NCI-H146 (cell line): ENCODE measurements at places on chromosomes 5 and 9.

GRCh38 chr5:39216631-39217030 lies 2.7 kb downstream of the FYB1 start:
- no peak for DNase-seq

- DNase-seq, result no peak
Measured at GRCh38 chr5:51895834-51896233, 512.6 kb downstream of the ISL1 start.

DNA sequence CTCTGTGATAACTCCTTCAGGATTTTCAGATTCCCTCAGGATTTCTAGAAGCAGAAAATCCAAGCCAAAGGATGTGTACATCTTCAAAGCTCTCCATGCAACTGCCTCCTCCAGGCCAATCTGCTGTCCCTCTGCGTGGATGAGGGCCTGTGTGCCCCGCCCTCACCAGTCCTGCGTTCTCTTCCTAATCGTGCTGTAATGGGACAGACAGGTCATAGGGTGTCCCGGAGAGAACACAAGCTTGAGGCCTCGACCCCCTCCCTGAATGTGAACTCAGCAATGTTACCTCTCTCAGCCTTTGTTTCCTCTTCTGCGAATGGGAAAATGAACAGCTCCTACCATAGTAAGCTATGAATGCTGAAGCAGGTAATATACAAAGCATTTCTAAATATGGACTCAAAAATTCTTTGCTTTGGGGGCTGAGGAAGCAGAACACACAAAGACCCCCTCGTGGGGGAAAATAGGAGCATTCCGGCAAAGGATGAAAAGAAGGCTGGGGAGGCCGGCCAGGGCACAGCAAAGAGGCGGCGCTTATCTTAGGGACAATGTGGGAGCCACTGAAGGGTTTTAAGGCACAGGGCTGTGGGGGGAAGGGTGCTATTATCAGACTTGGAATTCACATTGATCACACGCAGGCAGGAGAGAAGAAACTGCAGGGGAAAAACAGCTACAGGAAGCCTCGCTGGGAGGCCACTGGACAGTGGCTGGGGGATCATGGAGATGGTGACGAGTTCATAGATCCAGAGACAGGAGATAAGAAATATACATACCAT lies 57.2 kb upstream of the FBXW11 start:
- DNase-seq, result no peak

DNA sequence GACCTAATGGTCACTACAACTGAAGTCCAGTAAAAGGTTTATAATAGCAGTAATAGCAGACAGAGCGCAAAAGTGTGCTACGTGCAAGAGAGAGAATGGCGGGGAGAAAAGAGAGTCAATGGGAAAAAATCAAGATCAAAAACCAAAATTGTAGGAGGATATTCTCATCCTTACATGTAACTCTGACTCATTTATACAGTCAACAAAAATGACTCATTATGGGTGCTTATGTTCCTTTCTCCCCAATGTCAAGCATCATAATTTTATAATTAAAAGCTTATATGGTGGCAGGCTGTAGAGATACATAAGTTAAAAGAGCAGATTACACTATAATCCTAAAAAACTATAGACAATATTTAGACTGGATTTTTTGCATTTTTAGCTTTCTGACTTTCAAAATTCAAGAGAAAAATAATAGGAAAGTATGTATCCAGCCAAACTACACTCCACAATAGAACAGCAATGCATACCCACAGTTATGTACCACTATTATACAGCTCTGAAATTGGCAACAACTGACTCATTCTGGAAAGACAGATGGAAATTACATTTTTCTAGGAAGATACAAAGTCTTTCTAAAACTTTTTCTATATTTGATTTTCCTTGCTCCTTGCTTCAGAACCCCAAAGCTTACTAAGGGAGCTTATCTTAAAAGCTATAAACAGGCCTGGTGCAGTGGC lies 78.4 kb downstream of the PLPP1 start:
- DNase-seq, result no peak

DNA sequence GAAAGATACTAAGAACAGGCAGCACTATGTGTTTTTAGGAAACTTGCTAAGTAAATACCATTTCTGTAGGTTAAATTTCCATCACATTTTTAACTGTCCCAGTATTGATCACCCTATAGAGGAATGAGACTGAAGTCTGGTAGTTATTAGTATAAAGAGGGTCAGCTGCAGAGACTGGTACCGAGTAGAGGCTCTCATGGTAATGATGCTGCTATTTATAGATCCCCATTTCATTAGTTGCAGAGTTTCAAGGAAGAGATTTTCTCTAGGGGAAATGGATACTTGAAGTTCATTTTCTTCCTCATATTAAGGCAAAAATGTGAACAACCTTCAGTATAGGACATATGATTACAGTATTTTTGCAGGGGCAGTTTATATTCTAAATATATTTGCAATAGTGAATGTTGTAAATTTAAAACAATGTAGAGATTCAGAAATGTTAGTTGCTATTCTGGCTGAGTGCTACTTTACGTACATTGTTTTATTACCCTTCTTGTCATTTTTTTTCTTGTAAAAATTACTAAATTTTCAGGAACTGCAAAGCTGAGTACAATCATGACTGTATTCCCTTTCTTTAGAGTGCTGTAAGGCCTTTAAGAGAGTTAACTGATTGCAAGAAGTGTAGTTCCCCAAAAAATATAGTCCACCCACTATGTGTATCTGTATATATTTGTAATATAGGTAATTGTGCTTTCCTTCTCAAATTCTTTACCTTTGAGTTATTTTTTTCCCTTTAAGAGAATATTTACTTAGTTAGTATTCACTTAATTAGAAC lies 14.7 kb downstream of the PBX3 start:
- peak; percentile 25 for DNase-seq

GRCh38 chr9:4794691-4795090 lies 1.9 kb downstream of the RCL1 start:
- no peak for DNase-seq

DNA sequence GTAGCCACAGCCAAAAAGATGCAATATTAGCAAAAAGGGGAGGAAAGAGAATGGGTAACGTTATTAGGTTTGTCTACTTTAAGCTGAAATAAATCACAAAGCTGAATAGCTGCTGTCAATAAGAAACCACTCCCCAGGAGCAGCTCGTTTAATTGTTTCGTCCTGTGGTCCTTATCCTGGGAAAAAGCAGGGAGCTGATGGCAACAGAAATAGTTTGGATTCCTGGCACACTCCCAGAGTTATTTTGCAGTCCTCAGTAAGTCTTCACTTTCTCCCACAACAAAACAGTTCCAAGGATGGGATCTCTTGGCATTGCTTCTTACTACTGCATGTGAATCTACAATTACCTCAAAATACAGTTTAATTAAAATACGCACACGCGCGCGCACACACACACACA lies 28.8 kb downstream of the FRMD3 start:
- no peak for DNase-seq

GRCh38 chr9:37179576-37179975 lies 59.2 kb downstream of the ZCCHC7 start:
- DNase-seq, result no peak

DNA sequence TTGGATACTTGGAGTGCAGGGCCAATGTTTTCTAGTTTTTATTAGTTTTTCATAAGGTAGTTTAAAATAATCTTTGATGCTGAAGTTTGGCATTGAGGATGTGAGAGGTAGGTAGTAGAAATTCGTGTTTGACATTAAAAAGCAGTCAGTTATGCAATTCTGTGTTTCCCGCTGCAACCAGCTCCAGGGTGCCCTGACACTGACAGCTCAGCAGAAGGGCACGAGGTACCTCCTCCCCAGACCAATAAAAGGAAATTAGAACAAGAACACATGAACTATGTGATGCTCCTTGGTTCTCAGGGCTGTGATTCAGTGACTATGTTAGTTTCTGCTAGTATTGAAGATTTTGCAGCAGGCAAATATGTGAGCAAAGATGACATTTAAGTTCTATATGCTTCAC lies 40.2 kb downstream of the NSUN2 start:
- no peak for DNase-seq

- DNase-seq, result no peak
Measured at GRCh38 chr9:101068696-101069095, 40.2 kb downstream of the PLPPR1 start.

DNA sequence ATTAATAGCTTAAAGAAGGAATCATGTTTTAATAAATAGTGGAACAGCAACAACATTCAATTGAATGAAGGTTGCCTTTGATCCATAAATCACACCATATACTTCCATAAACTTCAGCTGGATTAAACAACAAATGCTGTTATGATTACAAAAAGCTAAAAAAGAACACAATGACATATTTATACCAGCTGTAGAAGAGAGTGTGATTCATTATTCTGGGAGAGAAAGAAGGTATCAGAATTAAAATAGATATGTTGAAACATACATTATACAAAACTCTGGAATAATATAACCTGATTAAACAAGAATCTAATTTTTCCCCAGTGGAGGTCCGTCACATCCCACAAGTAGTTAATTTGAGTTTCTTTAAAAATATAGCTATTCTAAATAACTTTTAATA lies 7.5 kb upstream of the RECK start:
- DNase-seq, result no peak

GRCh38 chr5:52708463-52708862 lies 79.3 kb upstream of the ITGA1 start:
- no peak for DNase-seq

- DNase-seq, result peak; percentile 74
Measured at GRCh38 chr9:6680797-6681146, 35.2 kb upstream of the GLDC start.

- no peak for DNase-seq
Measured at GRCh38 chr9:68508547-68508946, 32.1 kb downstream of the TMEM252 start.

- no peak for DNase-seq
Measured at GRCh38 chr5:171906703-171907590, 99.5 kb downstream of the FBXW11 start.

DNA sequence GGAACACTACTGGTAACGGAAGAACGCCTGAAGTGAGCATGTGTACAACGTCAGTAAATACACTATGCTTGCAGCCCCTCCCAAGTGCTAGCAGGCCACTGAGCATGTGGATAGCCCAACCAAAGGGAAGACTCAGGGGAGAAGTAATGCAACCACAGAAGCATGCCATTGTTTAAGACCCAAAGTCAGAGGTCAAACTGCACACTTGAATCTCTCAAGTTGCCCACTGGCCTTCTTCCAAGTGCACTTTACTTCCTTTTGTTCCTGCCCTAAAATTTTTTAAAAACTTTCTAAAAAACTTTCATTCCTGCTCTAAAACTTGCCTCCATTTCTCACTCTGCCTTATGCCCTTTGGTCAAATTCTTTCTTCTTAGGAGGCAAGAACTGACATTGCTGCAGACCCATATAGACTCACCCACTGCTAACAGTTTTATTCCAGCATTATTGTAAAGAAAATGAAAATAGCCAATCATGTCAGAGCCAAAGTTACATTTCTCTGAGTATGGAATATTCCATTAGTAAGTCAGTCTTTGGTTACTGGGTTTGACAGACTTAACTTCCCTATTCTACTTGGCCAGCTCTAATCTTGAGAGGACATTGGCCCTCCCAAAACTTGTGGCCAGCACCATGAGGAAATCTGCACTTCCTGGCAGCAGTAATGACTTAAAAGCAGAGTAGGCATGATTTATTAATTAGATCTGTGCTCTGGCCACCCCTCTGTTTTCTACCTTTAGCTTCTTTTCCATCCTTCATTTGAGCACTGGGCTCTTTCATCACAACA lies 76.9 kb downstream of the TSSK1B start:
- no peak for DNase-seq

DNA sequence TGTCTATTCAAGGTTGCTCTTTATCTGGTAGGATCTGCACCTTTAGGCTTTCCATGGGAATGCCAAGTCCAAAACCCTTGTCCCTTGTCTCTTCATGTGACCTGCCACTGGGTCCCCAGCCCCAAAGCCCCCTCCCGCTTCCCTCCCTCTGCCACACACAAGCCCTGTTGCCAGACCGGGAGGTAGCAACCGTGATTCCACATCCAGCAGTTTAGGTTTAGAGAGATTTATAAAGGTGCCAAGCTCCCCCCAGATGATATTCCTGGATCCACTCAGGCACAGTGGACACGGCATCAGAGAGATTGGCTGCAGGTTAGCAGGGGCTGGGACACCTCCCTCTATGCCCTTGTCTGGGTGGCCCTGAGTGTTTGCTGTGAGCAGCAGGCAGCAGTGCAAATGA lies 504.7 kb downstream of the CCDC171 start:
- no peak for DNase-seq

DNA sequence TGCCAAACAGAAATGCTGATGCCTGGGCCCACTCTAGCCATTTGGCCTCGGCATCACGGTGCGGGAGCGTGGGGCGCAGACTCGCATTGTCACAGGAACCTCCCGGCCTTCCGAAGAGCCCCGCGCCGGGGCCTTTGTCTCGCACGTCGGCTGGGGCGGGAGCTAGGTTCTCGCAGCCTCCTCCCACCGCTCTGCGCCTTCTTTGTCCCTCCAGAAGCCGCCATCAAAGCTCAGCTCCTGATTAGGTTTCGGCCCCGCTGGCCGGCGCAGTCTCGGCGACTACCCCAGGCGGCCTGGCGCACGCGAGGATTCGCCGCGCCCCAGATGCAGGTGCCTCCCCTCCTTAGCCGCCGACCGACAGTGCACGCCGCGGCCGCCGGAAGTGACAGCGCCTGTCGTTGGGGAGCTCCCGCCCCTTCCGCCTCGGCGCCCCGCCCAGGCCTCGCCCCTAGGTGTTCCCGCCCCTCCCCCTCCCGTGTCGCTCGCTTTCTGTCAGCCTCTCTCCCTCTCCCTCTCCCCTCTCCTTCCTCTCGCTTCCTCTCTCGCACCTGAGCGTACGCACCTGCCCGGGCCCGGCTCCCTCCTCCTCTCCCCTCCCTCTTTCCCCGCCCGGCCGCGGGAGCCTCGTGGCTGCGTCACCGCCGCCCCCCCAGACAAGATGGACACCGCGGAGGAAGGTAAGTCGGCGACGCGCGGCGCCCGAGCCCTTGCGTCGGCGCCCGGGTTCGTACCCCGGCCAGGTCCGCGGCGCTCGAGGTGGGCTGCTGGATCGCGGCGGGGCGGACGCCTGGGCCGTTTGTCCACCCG lies at the start of gene MARCHF6:
Gene MARCHF6, plus strand, starts transcription at position 455 of the 807 bp plus-strand sequence. Its CDS starts 204 bp downstream, at position 659.
- peak; percentile 99 for DNase-seq

DNA sequence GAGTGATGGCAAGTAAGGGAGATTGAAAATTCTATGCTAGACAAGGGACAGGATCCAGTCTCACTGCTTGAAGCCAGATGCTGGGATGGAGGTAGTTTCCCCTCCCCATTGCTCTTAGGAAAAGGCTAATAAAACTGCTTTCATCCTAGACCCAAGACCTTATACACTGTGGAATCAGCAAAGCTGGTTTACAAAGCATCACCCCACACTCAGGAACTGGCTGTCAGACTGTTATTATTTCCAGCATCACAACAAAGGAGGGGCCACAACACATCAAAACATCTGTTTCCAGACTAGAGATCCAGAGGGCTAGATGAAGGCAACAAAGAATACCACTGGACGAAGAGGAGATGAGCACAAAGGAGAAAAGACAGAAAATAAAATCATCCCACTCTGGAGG lies 364.6 kb upstream of the PTGER4 start:
- no peak for DNase-seq

- DNase-seq, result no peak
Measured at GRCh38 chr9:135799261-135799660, 97.3 kb downstream of the KCNT1 start.
